Activated naive CD4-positive, alpha-beta T cell treated with anti-CD3 and anti-CD28 coated beads, Interleukin-2, amount 10 ng/mL, durations not matched to agents 7 days and 5 days (primary cell): ENCODE measurements at places on chromosomes 11 and 22.

- H3K27me3 ChIP-seq: no peaks in the 10 kb centered on the region
- no peak overlapping the region for H3K4me3 ChIP-seq
- no peak for DNase-seq
- H3K36me3 ChIP-seq: no peaks in the 10 kb centered on the region
Measured at GRCh38 chr11:81963018-81963417, 770.6 kb downstream of the FAM181B start.

GRCh38 chr11:123544631-123545375, 109.6 kb downstream of the SCN3B start:
- no peaks in the 10 kb centered on the region for H3K27me3 ChIP-seq
- no peaks in the 10 kb centered on the region for H3K36me3 ChIP-seq
- no peak for DNase-seq
- no peak overlapping the region for H3K4me3 ChIP-seq

DNA sequence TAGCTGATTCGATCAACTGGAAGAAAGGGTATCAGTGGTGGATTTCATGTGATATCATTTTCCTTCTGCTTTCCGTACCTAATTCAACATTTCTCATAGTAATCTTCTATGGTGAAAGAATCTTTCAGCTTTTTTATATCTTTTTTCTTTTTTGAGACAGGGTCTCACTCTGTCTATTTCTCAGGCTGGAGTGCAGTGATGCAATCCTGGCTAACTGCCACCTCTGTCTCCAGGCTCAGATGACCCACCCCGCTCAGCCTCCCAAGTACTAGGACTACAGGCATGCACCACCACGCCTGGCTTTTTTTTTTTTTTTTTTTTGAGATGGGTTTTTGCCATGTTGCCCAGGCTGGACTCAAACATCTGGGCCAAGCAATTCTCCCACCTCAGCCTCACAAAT, 18.6 kb upstream of the CHORDC1 start:
- H3K4me3 ChIP-seq: no peak overlapping the region
- no peaks in the 10 kb centered on the region for H3K4me1 ChIP-seq
- H3K27me3 ChIP-seq: peaks cover 15% of the 10 kb centered on the region
- no peaks in the 10 kb centered on the region for H3K36me3 ChIP-seq
- DNase-seq: no peak

- peaks cover 5% of the 10 kb centered on the region for H3K36me3 ChIP-seq
- H3K27ac ChIP-seq: no peak overlapping the region
- H3K27me3 ChIP-seq: no peaks in the 10 kb centered on the region
- DNase-seq: no peak
- H3K4me3 ChIP-seq: no peak overlapping the region
Measured at GRCh38 chr11:111945198-111945597, 8.1 kb downstream of the DIXDC1 start.

DNA sequence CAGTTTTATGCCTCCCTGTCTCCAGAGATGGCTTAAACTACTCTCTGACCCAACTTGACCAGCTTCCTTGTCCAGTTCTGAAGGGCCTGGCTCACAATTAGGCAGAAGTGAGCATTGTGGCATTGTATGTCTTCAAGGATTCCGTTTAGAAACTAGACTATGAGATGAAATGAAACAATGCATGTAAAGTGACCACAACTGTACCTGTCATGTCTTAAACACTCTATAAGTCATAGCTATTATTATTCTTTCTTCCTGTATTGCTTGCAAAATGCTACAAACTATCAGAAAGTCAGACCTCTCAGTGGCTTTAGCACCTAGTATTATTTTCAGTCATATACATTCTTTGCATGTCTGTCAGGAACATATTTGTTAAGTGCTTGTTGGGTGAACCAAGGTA, 127.9 kb upstream of the MTMR2 start:
- no peaks in the 10 kb centered on the region for H3K27me3 ChIP-seq
- DNase-seq: no peak
- H3K27ac ChIP-seq: no peak overlapping the region
- H3K4me3 ChIP-seq: no peak overlapping the region
- peaks cover 30% of the 10 kb centered on the region for H3K36me3 ChIP-seq
- H3K4me1 ChIP-seq: peaks cover 25% of the 10 kb centered on the region

GRCh38 chr11:35967042-35967441, 23.2 kb downstream of the LDLRAD3 start:
- no peak overlapping the region for H3K27ac ChIP-seq
- no peaks in the 10 kb centered on the region for H3K4me1 ChIP-seq
- no peak overlapping the region for H3K4me3 ChIP-seq
- H3K36me3 ChIP-seq: no peaks in the 10 kb centered on the region

GRCh38 chr11:124174001-124174583, 9.1 kb upstream of the OR10D3 start:
- H3K36me3 ChIP-seq: no peaks in the 10 kb centered on the region
- no peak overlapping the region for H3K4me3 ChIP-seq
- no peak for DNase-seq

GRCh38 chr11:101269990-101270660, 140.5 kb upstream of the PGR start:
- DNase-seq: no peak
- no peaks in the 10 kb centered on the region for H3K4me1 ChIP-seq
- H3K27ac ChIP-seq: no peak overlapping the region
- H3K36me3 ChIP-seq: no peaks in the 10 kb centered on the region
- H3K4me3 ChIP-seq: no peak overlapping the region
- H3K27me3 ChIP-seq: no peaks in the 10 kb centered on the region
